Glutamatergic neuron (in vitro differentiated cells): ENCODE measurements at places on chromosomes 5 and 9. TPM values are rescaled to one million over a fixed set of nuclear protein-coding genes. Genes with fewer than 3 reads are reported as not detected.
A peak's percentile ranks its signal among the peaks of the same experiment; 100 is the strongest.

WDR38 gene
- not detected for total RNA-seq

MEGF9 gene
- total RNA-seq: 25.4 TPM

- H3K36me3 ChIP-seq: no peaks in the 10 kb centered on the region
- H3K27me3 ChIP-seq: no peaks in the 10 kb centered on the region
Measured at GRCh38 chr5:97728920-97729319, 545.9 kb upstream of the RIOK2 start.

- H3K4me1 ChIP-seq: peaks cover 29% of the 10 kb centered on the region
- peaks cover 24% of the 10 kb centered on the region for H3K36me3 ChIP-seq
- DNase-seq: peak; percentile 1
- H3K27me3 ChIP-seq: peaks cover 19% of the 10 kb centered on the region
Measured at GRCh38 chr5:179315356-179315890, 29.8 kb downstream of the ADAMTS2 start.

- H3K36me3 ChIP-seq: no peaks in the 10 kb centered on the region
- peak overlapping the region; percentile 70 for H3K4me3 ChIP-seq
- H3K27ac ChIP-seq: no peak overlapping the region
- peaks cover 18% of the 10 kb centered on the region for H3K27me3 ChIP-seq
- peaks cover 13% of the 10 kb centered on the region for H3K4me1 ChIP-seq
Measured at GRCh38 chr9:129178568-129179382, 714 bp upstream of the IER5L start.

DNA sequence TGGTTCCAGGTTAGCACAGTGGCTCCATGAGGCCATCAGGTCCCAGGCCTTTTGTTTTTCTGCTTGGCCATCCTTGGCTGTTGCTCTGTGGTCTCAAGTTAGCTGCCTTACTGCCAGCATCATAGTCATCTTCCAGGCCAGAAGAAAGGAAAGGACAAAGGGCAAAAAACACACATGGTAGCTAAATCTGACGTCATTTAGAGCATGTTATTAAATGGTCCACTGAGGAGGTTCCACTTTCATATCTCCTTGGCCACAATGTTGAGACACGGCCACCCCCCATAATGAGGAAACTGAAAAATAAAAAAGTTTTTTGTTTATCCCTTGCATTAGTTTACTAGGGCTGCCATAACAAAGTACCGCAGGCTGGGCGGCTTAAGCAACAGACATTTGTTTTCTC, 106.4 kb upstream of the NIPBL start:
- H3K27ac ChIP-seq: no peak overlapping the region
- peaks cover 22% of the 10 kb centered on the region for H3K4me1 ChIP-seq
- no peak overlapping the region for H3K4me3 ChIP-seq
- peaks cover 12% of the 10 kb centered on the region for H3K36me3 ChIP-seq
- DNase-seq: no peak
- peaks cover 2% of the 10 kb centered on the region for H3K27me3 ChIP-seq
